ENCODE measurements at places on chromosomes 16 and 17.

GRCh38 chr16:87046235-87046634, 271.0 kb downstream of the C16orf95 start:
- DNase-seq: no peak

- no peak for DNase-seq
Observed at GRCh38 chr17:60862482-60862881, 184.8 kb downstream of the BCAS3 start.

DNA sequence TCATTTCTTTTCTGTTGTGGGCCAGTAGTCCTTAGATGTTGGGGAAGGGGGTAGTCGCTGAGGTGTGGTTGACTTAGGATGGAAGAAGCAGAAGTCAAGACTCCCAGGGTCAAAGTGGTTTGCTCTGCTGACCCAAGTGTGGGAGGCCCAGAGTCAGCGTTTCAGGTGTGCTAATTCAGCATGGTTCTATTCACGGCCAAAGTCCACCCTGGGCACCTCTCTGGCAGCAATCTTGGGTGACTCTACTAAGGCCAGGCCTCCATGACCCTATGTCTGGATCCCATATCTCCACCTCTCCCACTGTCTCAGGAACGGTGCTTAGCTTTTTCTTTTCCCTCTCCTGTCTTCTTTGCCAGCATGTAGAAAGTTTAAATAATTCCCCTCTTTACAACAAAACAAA, 32.9 kb downstream of the MAPT start:
- no peak for DNase-seq

- no peak for DNase-seq
Observed at GRCh38 chr17:61457226-61457983, 5.2 kb downstream of the TBX4 start.

- peak; percentile 48 for DNase-seq
Observed at GRCh38 chr16:726438-727290, at the start of the genes CCDC78 and HAGHL. TSS of gene CCDC78 (minus strand) at chr16:726443. CDS start at chr16:726367, 76 bp downstream. TSS of gene HAGHL (plus strand) at chr16:727106. CDS start at chr16:727510, 404 bp downstream.

GRCh38 chr17:33964344-33964979, 290.6 kb upstream of the CCL2 start:
- no peak for DNase-seq
